ENCODE measurements at places on chromosomes 12 and 14.

GRCh38 chr12:79997096-79997791, 62.3 kb upstream of the PPP1R12A start:
- no peak for DNase-seq

- no peak for DNase-seq
These were observed 268.6 kb upstream of the CRY1 start for GRCh38 chr12:107361970-107362369.

GRCh38 chr14:70921669-70922068, 14.4 kb downstream of the PCNX1 start:
- no peak for DNase-seq

DNA sequence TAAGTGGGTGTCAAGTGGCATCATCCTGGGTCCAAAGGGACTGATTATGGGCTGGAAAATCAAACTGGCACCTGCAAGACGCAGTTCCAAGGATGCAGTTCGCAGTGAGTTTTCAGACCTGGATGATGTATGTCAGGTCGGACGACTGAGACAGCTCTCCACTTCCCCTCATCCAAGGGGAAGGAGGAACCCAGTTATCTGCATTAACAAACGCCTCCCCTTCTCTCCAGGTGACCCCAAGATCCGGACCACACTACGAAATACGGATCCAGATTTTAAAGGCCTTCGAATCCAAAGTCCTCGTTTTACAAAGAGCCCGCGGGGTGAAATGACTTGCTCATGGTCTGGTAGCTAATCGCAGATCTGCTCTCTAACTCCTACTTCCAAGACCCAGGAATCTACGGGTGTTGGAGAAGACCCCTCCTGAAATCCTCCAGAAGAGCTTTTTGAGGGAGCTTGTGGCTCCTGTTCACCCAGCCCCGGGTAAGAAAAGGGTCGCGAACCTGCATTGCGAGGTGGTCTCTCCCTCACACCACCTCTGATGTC, 460 bp upstream of the SYNE2 start:
- no peak for DNase-seq
